Stimulated activated CD8-positive, alpha-beta memory T cell treated with anti-CD3 and anti-CD28 coated beads, Interleukin-4, amount 100 ng/mL, for 48 hours (primary cell): ENCODE measurements at places on chromosomes 4 and X.

DNA sequence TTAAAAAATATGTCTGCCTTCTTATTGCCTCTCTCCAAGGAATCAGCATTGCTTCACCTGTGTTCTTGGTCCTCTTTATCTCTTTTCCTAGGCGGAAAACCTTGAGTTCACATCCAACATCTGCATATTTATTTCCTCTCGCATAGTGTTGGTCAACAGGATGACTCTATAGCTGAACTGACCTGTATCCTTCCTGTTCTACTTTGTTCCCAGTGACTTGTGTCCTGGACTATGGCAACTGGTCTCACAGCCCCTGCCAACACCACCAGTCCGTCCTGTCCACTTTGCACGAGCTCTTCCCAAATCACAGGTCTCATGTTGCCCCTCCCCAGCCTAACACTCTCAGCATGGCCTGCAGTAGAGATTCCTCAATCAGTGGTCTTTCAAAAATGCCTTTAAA, 2.0 kb downstream of the DIPK2B start:
- DNase-seq, result no peak

DNA sequence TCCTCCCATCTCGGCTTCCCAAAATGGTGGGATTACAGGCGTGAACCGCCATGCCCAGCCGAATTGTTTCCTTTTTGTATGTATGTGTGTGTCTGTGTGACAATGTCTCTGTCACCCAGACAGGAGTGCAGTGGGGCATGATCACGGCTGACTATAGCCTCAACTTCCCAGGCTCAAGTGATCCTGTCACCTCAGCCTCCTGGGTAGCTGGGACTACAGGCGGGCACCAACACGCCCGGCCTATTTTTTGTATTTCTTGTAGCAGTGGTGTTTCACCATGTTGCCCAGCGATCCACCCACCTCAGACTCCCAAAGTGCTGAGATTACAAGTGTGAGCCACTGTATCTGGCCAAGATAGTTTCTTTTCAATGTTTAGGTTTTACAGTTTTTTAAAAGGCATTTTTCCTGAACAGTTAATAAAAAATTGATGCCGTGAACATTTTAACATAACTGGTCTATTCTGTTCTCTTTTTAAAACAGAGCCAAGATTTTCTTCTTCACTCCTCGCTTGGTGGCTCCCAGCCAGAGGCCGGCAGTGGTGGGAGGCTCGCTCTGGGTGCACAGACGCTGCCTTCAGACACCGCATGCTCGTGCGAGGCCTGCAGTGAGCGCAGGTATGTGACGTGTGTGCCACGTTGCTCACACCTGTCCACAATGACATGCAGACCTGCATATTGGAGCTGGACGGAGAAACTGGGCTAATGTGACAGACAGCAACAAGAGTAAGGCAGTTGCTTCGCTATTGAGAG, 88.5 kb downstream of the FAM193A start:
- no peak for DNase-seq

GRCh38 chr4:153748378-153748777, 11.4 kb downstream of the RNF175 start:
- no peak for DNase-seq

- no peak for DNase-seq
These were observed 2.9 kb downstream of the TMSB4X start for GRCh38 chrX:12977761-12978204.

DNA sequence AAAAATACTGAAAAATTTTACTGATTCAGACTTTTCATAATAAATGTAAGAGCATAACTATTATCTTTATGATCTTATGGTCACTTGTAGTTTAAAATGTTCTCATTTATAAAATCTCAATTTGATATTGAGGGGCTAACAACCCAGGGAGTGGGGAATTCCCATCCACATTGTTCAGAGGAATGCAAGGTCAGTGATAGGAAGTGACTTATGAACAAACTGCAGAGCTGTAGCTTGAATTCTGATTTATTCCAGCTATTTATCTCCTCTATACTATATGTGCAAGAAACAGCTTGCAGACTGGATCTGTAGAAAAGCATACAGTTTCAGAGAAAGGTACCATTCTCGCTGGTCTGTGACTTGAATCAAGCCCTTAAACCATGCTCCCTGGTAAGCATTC, 61.6 kb downstream of the SEC24D start:
- DNase-seq, result no peak
